ENCODE measurements at places on chromosomes 16 and 17.

DNA sequence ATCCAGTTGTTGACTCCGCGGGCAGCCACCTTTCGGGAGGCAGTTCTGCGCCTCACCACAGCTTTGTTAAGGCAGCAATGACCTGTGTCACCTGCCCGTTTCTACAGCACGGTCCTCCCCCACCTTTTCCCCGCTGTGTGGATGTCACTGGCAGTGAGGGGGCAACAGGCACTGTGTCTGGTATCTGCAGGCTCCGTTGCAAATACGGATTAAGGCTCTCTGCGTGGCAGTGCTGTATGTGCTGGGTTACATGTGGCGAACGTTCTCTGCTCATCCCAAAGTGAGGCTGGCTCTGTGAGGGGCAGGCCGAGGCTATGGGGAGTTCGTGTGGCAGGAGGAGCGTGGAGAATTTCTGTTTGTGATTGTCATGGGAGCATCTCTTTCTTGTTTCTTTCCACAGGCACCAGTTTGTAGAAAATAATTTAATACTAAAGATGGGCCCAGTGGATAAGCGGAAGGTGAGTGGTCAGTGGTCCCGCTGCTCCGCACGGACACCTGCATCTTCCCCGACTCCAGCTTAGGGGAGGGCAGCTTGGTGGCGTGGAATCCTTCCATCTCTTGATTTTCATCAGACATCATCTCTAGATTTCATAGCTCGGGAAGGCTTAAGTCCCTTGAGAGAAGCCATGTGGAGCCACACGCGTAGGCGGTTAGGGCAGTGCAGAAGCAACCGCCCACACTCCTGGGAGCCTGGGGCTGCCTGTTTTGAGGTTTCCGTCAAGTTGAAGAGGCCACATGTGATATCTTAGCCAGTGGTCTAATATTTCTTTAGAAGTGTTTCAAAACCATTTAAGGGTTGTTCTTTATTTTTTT, 57.8 kb downstream of the PDPK1 start:
- no peak for DNase-seq

- DNase-seq, result no peak
Measured at GRCh38 chr17:14016858-14017257, 52.4 kb upstream of the COX10 start.

- no peak for DNase-seq
Measured at GRCh38 chr16:5018793-5019192, 14.9 kb downstream of the NAGPA start.

DNA sequence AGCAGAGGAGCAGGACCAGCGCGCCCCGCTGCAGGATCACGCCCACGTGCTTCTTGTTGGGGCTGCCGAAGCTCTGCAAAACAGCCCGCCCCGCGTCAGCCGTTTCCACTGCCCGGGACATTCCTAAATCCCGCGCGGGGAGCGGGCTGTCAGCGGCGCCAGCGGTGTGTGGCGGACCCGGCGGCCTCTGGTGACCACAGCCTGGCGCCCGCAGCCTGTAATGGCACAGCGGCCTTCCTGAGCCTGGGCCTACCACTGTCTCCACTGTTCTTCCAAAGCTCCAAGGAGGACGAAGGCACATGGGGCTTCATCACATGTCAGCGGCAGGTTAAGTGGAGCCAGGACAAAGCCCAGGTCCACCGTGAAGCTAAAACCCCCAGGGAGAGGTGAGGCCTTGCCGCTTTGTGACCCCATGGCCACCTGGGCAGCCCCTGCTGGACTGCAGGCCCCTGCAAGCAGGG, 2.5 kb downstream of the SLC47A2 start:
- no peak for DNase-seq

DNA sequence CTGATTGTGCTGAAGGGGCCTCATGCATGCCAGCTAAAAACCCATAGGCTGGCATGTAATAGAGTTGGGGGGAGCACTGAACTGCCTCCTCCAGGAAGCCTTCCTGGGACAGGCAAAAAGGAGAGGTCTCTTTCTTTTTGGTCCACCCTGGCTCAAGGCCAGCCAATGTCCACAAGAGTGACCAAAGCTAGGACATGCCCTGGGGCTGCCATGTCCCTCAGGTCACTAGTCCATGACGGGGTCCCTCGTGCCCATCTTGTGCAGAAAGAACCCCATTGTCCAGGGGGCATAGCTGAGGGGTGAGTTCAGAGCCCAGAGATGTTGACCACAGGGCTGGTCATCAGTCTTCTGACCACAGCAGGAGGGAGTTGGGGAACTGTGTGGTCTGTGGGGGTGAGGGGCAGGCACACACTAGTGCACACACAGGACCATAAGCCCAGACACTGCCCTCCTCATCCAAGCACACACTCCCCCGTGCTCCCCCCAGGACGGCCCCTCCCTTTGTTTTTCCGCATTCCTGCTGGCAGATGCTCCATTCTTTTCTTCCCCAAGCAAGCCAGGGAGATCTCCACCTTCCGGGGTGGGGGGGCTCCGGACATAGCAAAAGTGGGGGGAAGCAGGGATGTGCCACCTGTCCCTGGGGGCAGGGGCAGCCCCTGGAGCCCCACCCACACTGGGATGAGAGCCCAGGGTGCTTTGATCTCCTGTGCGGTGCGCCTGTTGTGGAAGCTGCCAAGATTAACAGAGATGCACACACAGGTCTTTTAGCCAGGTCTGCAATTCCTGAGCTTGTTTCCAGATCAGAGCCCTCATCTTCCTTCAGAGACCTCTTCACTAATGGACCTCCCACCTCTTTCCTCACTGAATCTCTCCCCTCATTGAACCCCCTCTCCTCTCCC, 25.2 kb upstream of the PHB1 start:
- DNase-seq, result no peak

GRCh38 chr17:16937431-16937830, 34.5 kb downstream of the TNFRSF13B start:
- DNase-seq, result no peak

GRCh38 chr17:17254036-17254435, 17.1 kb upstream of the FLCN start:
- no peak for DNase-seq

DNA sequence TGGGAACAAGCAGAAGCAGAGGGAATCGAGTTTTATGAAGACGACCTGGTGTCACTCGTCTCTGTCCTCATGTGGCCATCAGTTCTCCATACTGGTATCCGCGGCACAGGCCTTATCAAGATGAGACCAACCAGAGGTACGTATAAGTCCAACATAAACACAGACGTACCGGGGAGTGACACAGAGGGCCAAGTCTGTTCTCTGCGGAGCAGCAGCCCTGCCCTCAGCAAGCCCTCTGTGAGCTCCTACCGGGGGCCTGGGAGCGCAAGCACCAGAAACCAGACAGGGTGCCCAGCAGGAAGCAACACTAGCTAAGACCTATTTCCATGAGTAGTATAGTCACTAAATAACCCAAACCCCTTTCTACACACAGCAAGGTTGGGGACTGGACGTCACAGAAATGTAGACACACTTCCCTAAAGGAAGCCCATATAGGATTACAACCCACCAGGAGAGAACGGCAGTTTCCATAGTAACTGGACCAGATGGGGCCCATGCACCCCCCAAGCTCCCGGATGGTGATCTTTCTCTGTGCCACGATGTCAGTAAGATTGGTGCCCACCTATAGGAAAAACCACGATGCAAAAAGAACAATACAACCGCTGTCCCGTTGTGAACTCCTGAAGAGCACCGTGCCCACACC, 911 bp downstream of the ARL16 start:
- DNase-seq, result no peak

GRCh38 chr16:69040144-69040909, 65.1 kb upstream of the HAS3 start:
- no peak for DNase-seq

GRCh38 chr17:6137716-6138502, 67.7 kb downstream of the WSCD1 start:
- no peak for DNase-seq

GRCh38 chr16:1817276-1817589, 9.4 kb downstream of the HAGH start:
- DNase-seq, result no peak

DNA sequence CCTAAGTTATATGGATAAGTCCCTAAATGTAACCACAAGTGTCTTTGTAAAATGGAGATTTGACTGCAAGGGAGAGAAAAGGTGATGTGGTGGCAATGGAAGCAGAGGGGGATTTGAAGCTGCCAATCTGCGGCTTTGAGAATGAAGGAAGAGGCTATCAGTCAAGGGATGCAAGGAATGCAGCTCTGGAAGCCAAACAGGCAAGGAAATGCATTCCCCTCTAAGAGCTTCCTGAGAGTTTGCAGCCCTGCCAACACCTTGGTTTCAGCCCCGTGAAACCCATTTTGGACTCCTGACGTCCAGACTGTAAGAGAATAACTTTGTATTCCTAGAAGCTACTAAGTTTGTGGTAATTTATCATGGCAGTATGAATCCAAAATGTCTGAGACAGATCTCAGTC, 167.3 kb upstream of the MPHOSPH6 start:
- DNase-seq, result no peak

DNA sequence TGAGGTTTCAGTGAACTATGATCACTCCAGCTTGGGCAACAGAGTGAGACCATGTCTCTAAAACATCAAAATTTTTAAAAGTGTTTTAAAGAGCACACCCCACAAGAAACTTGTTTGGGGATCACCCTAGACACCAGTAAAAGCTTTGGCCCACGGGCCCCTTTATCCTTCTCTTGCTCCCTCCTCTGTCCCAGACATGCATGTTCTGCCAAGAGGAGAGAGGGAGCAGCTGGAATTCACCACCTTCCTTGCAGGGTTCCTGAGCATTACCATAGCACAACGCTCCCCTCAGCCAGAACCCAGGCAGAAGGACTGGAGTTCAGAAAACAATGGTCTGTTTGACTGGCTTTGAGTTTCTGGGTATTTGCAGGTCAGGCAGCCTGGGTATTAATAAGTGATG, 214.3 kb upstream of the CDH5 start:
- DNase-seq, result no peak

- DNase-seq, result no peak
Measured at GRCh38 chr17:29972277-29972676, 30.8 kb downstream of the EFCAB5 start.

GRCh38 chr16:86761111-86762031, 183.0 kb downstream of the FOXL1 start:
- DNase-seq, result no peak

DNA sequence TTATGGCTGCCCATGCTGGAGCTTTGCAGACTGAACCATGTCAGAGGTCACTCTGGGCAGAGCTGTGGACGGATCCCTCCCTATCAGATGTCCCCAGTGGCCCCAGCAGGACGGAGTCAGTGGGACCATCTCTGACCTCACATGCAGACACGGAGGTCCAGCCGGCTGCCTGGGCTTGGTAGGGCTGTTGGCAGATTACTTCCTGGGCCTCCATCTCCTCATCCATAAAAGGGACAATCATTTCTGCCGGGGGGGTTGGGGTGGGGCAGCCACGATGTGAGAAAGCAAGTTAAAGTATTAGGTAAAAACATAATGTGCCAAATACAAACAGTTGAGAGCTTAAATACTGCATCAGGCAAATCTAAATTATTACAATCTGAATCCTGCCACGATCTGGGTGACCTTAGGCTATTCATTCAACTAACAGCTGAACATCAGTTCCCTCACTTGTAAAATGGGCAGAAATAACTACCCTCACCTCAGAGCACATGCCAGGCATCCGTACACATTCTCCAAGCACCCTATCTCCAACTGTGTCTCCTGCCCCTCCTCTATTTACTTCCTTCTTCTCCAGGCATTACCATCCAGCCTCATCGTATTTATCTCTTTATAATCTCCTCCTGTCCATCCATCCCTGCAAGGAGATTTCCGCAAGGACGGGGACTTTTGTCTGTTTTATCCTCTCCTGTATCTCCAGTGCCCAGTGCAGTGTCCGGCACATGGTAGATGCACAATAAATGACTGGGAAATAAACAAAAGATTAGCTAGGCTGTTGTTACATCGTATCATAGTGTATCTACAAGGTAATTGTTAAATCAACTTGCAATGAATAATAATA, 192.3 kb upstream of the FOXF1 start:
- no peak for DNase-seq

DNA sequence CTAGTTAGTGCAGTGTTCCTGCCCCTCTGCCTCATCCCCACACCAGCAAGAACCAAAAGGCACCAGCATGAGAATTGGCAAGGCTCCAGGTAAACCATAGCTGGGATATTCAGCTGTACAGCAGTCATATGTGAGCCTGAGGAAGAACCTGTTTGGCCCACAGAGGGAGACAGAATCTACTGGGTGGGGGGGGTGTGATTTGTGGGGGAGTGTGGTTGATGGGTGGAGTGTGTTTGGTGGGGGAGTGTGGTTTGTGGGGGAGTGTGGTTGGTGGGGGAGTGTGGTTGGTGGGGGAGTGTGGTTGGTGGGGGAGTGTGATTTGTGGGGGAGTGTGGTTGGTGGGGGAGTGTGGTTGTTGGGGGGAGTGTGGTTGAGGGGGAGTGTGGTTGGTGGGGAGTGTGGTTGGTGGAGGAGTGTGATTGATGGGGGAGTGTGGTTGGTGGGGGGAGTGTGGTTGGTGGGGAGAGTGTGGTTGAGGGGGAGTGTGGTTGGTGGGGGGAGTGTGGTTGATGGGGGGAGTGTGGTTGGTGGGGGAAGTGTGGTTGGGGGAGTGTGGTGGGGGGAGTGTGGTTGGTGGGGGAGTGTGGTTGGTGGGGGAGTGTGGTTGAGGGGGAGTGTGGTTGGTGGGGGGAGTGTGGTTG, 19.5 kb downstream of the MINK1 start:
- no peak for DNase-seq

DNA sequence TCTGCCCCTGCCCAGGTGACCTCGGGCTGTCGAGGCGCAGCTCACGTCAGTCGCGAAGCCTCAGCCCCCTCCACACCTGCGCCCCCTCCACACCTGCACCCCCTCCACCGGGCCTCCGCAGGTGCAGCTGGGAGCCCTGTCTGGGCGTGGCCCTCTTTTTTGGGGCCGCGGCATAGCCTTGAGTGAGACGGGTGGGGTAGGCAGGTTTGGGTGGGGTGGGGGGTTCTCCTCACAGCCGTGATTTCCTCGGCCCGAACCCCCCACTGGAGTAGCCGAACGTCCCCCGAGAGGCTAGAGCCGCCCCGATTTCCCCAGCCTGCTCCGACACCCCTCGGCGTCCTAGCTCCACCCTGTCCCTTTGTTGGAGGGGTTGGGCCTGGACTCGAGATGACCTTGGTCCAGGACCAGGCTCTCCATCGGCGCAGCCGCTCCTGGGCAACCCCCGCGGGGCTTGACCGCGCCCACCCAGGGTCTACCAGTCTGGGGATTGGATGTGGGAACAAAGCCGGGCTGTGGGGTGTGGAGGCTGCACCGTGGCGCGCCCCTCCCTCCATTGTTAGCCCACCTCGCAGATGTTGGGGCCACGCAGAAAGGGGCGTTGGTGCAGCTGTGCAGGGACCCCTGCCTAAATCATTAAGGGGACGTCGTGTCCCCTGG, 626 bp downstream of the TUBB3 start:
- peak; percentile 12 for DNase-seq

GRCh38 chr17:30236766-30237165, 1.3 kb upstream of the SLC6A4 start:
- peak; percentile 77 for DNase-seq

DNA sequence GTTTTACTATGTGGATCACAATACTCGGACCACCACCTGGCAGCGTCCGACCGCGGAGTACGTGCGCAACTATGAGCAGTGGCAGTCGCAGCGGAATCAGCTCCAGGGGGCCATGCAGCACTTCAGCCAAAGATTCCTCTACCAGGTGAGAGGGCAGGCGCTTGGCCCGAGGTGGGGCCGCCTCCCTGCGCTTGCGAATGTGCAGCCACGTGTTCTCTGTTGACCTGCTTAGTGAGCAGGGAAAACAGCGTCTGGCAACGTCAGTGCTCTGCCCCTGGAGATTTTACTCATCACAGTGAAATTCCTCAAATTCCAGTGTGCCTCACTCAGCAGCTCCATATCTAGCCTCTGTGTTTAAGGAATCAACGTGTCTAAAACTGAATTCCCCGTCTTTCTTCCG, 33.4 kb upstream of the CLEC18A start:
- DNase-seq, result peak; percentile 65
